ENCODE measurements at places on chromosomes 7 and 10. TPM values are rescaled to one million over a fixed set of nuclear protein-coding genes. Genes with fewer than 3 reads are reported as not detected.

CTBP2 gene
- total RNA-seq = 78.1 TPM

FAM25C gene
- not detected for total RNA-seq

FAM25G gene
- not detected for total RNA-seq

GTPBP4 gene
- total RNA-seq = 27.0 TPM

MEOX2 gene
- 0.83 TPM for total RNA-seq

VAX1 gene
- not detected for total RNA-seq

CRYGN gene
- total RNA-seq = 0.58 TPM

CEP55 gene
- 3.8 TPM for total RNA-seq

IGF2BP3 gene
- 35.1 TPM for total RNA-seq
